MV-4-11 (cell line): ENCODE measurements at places on chromosomes 1 and 21.

GRCh38 chr1:21129407-21129806 lies 47.3 kb downstream of the EIF4G3 start:
- DNase-seq: no peak

DNA sequence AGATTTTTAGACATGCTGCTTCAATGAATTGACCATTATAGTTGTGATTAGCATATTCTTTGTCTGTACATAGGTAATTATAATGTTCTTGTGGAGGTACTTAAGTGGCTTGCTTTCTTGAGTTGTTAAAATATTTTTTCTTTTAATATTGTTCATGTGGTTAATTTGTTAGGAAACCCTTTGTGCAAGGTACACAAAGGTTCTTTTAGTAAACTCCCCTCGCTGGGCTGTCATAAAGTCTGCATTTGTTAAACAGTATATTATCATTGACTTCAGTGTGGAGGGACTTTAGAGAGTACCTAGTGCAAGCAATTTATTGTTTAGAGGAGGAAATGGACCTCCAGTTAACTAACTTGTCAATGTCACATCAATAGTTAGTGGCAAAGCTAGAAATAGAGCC lies 52.5 kb downstream of the DISP1 start:
- DNase-seq: no peak

DNA sequence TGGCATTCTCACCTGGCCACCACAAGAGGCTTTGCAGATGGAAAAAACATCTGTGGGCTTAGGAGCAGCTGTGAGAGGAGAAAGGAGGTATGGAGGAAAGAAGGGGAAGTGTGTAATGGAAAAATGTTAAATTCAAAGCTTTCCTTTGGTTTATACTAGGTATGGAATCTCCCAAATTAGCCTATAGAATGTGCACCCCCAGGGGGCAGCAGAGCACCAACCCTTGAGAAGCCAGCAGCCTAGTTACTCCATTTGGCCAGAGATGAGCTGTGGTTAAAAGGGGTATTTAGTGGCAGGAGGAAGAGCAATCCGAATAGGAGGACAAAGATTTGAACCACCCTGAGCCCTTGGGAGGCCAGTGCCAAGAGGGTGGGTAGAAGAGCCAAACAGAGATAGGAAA lies 97.5 kb upstream of the CTTNBP2NL start:
- DNase-seq: peak; percentile 47

DNA sequence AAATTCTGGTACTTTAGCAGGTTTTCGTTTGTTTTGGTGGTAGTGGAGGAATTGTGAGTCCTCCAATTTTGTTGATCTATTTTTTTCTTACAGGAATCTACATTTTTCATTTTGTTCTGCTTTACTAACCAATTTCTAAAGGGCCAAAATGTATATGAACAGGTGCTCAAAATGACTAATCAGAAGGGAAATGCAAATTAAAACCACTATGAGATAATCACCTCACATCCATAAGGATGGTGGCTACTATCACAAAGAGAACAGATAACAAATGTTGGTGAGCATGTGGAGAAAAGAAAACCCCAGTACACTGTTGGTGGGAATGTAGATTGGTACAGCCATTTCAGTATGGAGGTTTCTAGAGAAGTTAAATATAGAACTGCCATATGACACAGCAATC lies 134.2 kb downstream of the LMO4 start:
- no peak for DNase-seq

DNA sequence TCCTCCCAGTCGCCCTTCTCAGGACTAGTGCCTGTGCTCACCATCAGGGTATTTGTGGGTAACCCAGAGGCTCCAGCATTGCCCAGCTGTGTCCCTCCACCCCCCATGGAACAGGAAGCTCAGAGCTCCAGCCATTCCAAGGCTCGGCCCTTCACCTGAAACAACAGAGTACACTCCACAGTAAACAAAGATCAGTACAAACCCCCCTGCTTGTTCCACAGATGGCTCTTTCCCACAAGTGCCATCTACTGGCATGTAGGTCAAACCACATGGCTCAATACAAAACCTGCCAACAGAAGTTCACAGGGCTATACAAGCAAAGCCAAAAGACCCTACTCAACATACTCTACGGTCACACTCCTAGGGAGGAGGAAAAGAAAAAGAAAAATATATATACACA lies 258.7 kb downstream of the AGBL4 start:
- DNase-seq: no peak

DNA sequence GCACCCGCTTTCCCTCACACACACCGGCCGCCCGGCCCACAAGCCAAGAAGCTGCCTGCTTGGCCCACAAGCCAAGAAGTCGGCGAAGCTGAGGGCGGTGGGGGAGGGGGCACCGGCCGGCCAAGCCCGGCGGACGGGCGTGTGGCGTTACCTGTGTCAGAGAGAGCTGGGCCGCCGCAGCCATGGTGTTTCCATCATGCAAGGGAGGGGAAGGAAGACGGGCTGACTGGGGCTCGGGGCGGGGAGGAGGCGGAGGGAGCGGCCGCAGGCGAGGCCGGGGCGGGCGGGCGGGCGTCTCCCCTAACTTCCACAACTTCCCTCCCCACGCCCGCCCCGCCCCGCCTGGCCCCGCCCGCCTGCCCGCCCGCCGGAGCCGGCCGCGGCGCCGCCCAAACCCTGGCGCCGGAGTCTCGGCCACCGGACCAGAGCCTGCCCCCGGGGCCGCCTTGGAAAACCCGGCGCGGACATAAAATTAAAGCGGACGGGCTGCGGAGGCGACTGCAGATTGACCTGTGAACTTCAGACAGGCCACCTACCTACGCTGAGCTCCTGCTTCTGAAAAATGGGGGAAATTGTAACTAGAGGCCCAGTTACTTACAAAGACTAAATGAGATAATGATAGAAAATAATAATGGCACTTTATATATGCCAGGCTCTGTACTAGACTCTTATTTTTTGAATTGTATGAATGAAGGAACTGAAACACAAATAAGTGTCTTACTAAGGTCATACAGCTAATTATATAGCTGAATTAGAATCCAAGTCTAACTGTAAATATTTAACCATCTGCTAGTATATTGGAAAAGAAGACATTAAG lies at the start of gene EPS15:
Gene EPS15 (minus strand): TSS at position 219 of the 817 bp plus-strand sequence. CDS start 35 bp downstream, at position 184.
- peak; percentile 63 for DNase-seq

DNA sequence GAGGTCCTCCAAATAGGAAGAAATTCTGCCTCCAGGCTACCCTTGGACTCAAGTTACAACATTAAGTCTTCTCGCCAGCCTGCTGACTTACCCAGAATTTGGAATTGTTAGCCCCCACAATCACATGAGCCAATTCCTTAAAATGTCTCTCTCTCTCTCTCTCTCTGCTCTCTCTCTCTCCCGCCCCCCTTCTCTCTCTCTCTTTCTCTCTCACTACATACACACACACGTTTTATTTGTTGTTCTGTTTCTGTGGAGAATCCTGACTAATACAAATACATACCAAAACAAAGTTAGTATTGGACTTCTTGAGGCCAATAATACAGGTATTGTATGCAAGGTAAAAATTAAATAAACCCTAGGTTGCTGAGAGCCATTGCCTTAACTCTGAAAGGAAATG lies 72.1 kb downstream of the TNFSF18 start:
- DNase-seq: no peak

DNA sequence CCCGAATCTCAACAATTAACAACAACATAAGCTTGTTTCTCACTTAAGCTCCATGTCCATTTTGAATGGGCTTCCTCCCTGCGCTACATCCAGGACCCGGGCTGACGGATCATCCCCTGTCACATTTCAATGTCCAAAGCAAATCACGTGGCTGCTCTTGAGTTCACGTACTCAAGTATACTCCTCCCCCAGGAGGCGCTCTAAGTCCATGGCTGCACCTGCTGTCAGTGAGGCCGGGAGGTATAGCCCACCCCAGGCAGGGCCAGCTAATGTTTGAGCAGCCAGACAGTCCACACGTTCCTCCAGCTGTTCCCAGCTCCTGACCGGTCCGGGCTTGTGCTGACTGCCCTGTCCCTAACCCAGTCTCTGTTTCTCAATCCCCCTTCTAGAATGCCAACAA lies 220.8 kb downstream of the SLC35F3 start:
- no peak for DNase-seq

DNA sequence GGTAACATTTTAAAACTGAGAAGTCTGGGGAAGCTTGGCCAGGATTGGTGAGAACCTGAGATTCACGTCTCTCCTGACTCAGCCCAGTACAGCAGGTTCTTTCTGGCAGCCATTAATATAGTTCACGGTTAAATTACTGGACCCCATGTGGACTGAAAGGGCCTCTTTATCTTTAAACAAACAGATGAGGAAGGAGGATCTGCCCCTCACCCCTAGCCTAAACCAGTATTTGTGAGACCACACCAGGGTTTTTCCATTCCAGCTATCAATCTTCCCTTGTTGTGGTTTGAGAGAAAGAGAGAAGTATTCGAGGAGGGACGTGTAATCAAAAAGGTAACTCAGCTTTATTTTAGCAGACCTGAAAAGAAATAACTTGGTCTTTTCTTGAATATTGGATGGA lies 137.1 kb downstream of the PROX1 start:
- no peak for DNase-seq

- no peak for DNase-seq
Measured at GRCh38 chr1:247841796-247842195, at the start of gene OR11L1. TSS of gene OR11L1 (minus strand) at chr1:247841896. CDS start at chr1:247841896, 0 bp downstream.

DNA sequence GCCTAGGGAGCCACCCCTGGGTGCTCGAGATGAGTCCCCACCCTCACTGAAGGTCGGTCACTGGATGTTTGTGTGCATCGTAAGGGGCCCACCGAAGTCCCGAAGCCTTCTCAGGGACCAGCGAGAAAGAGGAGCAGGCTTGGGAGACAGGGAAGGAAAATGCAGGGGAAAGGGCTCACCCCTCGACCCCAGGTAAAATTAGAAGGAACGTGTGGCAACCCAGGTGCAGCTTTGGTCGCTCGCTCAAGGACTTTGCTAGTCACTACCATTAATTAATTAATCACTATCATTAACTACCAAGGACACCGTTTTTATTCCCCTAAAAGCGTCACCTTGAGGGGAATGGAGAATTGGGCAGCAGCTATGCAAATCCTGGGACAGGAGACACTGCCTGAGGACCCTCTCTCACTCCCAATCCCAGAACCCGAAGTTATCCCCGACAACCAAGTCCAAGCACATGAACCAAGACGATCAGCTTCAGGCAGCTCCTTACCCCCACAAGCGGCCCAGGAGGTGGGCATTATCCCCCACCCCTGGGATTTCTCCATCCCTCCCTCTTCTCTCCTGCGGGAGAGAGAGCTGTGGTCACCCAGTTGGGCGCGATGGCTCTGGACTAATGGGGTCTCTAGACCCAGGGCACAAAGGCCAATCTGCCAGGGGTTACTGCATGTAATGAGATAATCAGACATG lies 4.2 kb upstream of the SIM2 start:
- DNase-seq: no peak

- DNase-seq: peak; percentile 25
Measured at GRCh38 chr1:162389021-162389818, 7.7 kb downstream of the C1orf226 start.
